ENCODE measurements at places on chromosomes 12 and 14.

DNA sequence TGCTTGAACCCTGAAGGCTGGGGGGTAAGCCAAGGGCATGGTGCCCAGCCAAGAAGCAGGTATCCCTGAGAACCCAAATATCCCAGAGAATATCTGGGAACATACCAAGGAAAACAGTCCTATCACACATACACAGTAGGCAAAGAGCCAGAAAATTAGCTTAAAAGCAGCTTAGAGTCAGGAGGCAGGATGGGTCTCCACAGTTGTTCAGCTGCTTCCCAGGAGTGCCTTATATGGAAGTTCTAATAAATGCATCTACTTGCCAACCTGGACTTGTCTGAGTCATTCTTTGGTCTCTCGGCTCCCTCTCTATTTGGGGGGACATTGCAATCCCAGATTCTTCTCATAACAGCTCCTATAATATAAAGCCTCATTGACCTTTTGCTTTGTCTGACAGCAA, 9.0 kb upstream of the GPR135 start:
- DNase-seq = peak; percentile 63

- DNase-seq = no peak
These were observed 79.8 kb downstream of the TTC8 start for GRCh38 chr14:88904206-88904647.

DNA sequence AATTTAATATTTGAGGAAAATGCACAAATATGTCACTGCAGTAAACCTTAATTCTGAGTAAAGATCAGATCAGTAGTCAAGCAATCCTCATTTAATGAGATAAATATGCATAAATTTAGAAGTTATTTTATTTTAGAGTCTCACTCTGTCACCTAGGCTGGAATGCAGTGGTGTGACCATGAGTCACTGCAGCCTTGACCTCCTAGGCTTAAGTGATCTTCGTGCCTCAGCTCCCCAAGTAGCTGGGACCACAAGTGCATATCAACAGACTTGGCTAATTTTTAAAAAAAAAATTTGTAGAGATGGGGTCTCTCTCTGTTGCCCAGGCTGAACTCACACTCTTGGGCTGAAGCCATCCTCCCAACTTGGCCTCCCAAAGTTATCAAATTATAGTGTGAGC, 41.3 kb downstream of the LMO3 start:
- no peak for DNase-seq

DNA sequence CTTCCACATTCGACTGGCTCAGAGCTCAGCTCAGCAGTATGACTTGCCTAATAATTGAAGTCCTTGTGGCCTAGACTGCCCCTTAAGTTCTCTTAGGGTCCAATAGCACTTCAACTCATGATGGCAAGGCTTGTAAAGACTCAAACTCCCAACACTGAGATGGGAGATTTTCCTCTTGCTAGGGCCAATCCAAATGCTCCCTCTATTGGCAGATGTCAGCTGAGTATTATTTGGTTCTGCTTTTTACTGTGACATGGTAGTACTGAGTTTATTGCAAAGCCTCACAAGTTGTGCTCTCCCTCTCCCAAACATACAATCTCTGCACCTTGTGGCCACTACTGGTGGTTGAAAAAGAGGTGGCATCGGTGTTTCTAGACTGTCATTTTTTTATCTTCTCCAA, 164.2 kb downstream of the ALG10 start:
- DNase-seq = no peak

DNA sequence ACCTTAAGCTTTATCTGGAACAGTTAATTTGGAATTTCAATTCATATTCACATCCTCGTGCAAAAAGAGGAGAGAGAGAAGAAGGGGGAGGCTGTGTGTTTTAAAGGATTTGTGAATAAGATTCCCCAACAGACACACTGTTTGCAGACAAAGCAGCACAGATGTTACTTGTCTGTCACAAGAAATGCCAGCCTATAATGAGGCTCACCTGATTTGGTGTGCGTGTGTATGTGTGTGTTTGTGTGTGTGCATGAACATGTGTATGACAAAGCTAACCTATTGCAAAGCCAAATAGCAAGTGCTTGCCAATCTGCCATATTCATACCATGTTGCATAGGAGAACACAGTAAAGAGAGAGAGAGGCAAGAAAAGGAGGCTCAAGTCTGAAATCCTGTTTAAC, 361.6 kb upstream of the NOVA1 start:
- no peak for DNase-seq

DNA sequence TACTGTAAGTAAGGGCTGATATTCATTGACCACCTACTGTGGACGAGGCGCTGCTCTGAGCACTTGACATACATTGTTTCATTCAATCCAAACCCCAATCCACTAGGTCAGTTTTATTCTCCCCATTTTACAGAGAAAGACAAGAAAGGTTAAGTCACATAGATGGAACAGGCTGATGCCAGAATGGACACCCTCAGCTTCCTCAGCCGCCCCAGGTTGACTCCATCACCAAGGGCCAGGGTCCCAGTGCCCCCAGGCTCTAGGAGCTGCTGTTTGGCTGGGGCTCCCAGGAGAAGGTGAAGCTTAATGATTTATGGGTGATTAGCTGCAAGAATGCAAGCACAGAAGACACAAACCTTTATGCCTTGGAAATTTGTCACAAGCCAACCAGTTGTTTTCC, 671 bp upstream of the AQP2 start:
- no peak for DNase-seq

DNA sequence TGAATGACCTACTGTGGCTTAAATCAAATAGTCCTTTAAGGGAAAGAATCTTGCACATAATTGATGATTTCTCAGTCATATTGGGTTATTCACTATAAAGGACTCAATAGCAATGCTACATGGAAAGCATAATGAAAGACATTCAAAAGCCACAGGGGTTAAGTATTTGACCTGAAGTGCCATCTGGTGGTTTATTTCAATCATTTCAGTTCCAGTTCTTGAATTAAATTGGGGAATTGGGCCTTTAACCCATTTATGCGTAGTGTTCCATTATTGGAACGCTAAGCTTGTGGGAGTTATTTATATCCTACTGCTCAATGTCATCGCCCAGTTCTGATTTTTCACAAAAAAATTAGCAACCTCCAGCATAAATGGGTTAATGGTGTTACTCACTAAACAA, 41.3 kb upstream of the C12orf71 start:
- DNase-seq = no peak

GRCh38 chr12:31772685-31773222, 43.9 kb upstream of the AMN1 start:
- DNase-seq = no peak

GRCh38 chr12:68675101-68675842, 11.5 kb upstream of the NUP107 start:
- no peak for DNase-seq

DNA sequence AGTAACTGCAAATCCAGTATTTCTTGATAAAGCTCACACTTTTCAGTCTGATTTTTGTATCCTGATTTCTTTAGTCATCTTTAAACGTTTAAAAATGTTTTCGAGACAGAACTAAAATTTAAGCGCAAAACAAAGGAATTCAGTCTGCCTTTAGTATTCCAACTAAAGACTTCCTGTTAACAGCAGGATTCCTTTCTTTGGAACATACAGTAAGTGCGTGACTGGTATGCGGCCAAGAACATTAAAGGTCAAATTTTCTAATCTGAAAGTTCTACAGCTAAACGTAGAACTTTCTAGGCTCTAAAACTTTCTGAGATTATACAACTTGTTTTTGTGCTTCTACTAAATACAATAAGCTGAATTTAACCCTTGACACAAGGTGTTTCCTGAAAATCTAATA, 9.9 kb downstream of the SAV1 start:
- DNase-seq = no peak

GRCh38 chr14:39948235-39948634, 516.0 kb upstream of the FBXO33 start:
- no peak for DNase-seq

DNA sequence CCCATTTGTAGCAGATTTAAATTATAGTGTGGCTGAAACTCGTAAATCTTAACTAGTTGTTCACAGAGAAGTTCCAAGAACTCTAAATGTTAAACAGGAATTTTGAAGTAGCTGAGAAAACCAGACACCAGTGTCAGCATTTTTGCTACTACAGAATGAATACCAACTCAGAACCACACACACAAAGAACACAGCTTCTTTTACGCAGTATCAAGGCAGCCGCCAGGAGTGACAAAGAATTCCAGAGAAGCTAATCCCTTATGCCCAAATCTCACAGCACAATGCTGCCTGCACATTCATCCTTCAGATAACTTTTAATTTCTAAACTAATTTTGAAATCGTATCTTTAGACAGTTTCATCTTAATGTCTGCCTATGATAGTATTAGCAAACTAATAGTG, 37.4 kb downstream of the SLC6A15 start:
- DNase-seq = no peak

- no peak for DNase-seq
These were observed 31.9 kb upstream of the HIF1A start for GRCh38 chr14:61663312-61663979.

GRCh38 chr12:103548622-103549601, 38.2 kb upstream of the STAB2 start:
- DNase-seq = peak; percentile 10

- DNase-seq = no peak
These were observed 144.9 kb upstream of the SYT1 start for GRCh38 chr12:78719721-78720120.

DNA sequence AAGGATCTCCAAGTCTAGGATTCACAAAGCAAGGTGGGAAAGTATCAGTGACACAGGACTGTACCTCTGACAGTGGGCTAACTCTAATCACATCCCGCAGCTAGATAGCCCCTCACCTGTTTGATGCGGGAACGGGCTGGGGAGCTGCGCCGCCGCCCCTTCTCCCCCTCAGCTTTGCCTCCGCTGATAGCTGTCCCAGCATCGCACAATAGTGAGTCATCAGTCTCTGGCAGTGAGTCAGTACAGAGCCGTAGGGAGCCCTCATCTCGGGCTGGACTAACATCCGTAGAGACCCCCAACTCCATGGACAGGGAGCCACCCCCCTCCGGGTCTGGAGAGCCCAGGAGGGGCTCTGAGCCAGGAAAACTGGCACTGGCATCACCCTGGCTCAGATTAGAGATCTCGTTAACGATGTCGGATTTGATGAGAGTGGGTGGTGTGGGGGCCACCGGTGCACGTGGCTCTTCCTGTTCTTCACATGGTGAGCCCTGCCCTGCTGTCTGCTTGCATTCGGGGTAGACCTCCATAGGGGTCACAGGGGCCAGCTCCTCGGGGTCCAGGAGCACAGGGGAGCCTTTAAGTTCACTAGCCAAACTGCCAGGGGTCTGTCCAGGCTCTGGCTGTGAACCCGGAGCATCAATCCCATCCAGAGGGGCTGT, 10.9 kb downstream of the KMT2D start:
- DNase-seq = no peak

- DNase-seq = no peak
These were observed 6.2 kb downstream of the RARG start for GRCh38 chr12:53225635-53226424.

DNA sequence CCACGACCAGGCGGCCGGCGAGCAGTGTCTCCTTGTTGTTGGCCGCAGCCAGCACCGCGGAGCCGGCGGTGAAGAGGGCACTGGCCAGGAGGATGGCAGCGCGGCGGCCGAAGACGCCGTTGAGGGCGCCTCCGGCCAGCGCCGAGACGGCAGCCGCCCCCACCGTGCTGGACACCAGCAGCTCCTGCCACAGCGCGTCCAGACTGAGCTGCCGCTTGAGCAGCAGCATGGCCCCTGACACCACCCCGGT, 691 bp downstream of the SLC2A13 start:
- no peak for DNase-seq

DNA sequence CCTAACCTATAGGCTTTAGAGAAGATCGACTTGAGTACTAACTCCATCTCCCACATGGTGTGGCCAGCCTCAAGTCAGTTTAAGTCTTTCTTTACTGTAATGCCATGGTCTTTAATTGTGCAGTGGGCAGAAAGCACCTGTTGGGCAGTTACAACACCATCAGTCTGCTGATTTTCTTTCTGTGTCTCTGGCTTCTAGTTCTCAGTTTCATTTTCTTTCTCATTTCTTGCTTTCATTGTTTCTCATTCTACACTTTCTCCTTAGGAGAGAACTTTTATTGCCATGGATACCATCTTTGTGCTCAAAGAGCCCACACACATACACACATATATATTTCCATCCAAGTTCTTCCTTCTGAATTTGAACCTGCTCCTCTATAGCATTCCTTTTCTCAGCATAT, 96.1 kb upstream of the SLC16A7 start:
- no peak for DNase-seq
